Esophagus mucosa (tissue), 1 donor: ENCODE measurements at places on chromosomes 7 and 10. TPM values are rescaled to one million over a fixed set of nuclear protein-coding genes. Genes with fewer than 3 reads are reported as not detected.

DNA sequence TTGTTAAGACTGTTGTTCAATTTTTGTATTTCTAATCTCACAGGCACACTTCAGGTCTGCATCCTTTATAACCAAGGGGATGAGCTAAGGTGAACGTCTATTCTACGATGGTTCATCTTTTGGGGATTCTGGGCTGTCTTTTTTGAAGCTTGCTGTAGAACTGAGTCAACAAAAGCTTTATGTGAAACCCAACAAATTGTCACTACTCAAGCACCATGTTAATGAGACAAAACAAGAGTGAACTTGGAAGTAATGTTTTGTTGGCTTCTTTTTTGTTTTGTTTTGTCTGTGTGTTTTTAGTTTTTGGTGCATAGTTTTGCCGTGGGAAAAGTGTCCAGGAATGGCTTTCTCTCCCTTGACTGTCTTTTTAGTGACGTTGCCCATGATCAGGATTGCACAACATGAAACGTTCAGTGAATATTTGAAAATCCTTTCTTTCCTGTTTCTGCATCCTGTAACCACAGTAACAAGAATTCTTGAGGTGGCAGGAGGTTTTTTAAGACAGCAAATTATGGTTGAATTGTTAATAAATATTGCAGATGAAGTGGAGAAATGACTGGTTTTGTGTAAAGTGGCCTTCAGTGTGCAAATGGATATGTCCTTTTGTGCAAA is 65.6 kb downstream of the WIPF3 start:
- no peak for ATAC-seq

- no peak for ATAC-seq
Measured at GRCh38 chr7:98719396-98719795, 102.3 kb downstream of the NPTX2 start.

- ATAC-seq = no peak
Measured at GRCh38 chr7:74481458-74482196, 27.9 kb downstream of the GTF2IRD1 start.

TUBAL3 gene
- total RNA-seq = 0.12 TPM

GRCh38 chr10:44089671-44090070 is 295.2 kb downstream of the CXCL12 start:
- no peak for ATAC-seq

- no peak for ATAC-seq
Measured at GRCh38 chr10:43842072-43842471, 193.4 kb upstream of the ZNF32 start.

GRCh38 chr10:74875068-74875467 is 48.7 kb downstream of the KAT6B start:
- ATAC-seq = no peak

DNA sequence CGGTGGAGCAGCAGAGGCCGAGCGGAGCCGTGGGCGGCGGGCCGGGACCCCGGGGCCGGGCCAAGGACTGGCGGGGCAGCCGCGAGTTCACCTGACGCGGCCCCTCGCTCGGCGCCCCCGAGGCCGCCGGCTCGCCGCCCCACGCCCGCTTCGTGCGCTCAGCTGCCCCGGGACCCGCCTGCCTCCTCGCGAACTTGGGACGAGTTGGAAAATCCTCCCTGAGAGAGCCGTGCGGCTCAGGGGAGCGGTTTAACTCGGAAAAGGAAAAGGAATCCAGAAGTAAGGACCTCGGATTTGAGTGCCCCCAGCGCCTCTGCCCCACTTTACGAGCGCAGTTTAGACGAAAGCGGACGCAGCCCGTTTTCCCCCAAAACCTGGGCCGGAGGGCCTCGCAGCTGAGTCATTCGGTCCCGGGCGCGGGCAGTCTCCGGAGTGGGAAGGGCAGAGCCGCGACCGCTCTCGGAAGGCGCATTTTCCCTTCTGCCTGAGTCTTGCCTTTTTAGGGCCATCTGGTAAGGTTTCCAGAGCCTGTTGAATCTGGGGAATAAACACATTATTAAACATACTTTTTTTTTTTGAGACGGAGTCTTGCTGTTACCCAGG is 744 bp downstream of the CREM start:
- peak; percentile 10 for ATAC-seq

ACBD5 gene
- 15.2 TPM for total RNA-seq

ARL4A gene
- 34.8 TPM for total RNA-seq

DNA sequence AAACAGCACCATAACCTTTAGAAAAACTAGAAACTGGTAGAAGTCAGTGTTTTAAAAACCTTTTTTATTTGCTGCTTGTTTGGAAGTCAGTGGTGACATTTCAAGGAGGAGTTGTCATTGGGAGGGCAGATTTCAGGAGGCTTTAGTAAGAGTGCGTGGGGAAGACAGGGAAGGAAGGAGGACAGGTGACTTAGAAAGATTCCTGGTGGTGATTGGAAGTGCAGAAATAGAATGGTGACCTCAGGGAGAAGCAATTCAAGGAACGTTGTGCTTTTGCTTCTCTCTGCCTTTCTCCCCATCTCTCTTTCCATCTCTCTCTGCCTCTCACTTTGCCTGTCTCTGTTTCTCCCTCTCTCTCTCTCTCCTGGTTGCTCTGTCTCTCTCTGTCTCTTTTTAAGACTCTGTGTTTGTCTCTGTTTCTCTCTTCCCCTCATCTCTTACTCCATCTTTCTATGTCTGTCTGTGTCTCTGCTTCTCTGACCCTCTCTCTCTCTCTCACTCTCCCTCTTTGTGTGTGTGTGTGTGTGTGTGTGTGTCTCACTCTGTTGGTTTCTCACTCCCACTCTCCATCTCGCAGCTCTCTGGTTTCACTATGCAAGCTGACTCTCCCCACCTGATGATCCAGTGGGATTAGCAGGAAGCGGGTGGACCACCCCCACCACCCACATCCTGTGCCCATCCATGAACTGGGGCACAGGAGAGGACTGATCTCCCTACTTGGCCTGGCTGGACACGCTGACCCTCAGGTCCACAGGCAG is 10.9 kb upstream of the PFKP start:
- no peak for ATAC-seq

DNA sequence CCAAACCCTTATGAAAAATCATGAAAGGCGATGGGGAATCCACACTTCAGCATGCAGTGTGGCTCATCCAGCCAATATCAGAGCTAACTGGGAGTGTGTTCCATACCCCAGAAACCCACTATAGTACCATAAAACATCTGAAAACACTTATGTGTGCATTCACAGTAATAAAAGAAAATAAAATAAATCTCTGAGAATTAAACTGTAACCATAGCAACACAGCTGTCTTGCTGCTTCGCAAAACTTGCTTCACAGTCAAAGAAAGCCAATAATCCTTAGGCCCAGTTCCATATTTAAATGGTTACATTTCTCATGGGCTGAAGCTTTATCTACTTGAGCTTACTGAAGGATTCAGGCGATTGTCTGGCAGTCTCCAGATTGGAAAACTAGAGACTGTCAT is 19.9 kb upstream of the POLR1F start:
- no peak for ATAC-seq

- no peak for ATAC-seq
Measured at GRCh38 chr7:1749864-1750466, 79.9 kb downstream of the ELFN1 start.

STRIP2 gene
- 3.4 TPM for total RNA-seq

- ATAC-seq = no peak
Measured at GRCh38 chr10:43703286-43703685, 54.6 kb upstream of the ZNF32 start.

FAM180A gene
- total RNA-seq = 0.68 TPM

- no peak for ATAC-seq
Measured at GRCh38 chr10:15478950-15479349, 107.9 kb upstream of the FAM171A1 start.

- ATAC-seq = no peak
Measured at GRCh38 chr7:140261522-140261921, 84.7 kb upstream of the KDM7A start.

DNA sequence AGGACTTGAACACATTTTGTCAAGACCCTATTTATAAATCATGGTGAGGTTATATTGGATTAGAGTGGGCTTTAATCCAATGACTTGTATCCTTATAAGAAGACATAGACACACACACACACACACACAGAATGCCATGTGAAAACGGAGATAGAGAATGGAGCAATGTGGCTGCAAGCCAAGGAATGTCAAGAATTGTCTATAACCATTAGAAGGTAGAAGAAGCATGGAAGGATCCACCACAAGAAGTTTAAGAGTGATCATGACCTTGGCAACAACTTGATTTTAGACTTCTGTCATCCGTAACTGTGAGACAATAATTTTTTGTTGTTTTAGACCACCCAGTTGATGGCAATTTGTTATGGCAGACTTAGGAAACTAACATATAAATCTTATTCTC is 514.2 kb downstream of the TFEC start:
- no peak for ATAC-seq

DNA sequence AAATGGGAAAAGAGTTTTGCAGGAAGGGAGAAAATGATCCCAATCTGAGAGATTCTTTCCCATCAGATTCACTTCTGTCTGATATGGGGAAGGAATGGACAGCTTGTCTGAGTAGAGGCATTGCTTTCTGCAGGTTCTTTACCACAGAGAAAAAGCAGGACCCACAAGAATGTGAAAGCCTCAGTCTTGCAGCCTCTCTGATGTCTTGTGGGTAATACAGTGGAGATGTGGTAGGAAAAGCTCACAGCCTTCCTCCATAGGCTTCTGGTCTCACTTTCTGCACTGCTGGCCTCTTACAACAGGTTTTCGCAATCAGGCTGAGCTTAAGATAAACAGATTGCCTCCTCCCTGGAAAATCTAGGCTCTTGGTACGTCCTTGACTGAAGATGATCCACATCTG is 551 bp downstream of the IFIT1 start:
- peak; percentile 36 for ATAC-seq

NUTM2E gene
- not detected for total RNA-seq

- ATAC-seq = no peak
Measured at GRCh38 chr7:152508701-152509100, 72.9 kb upstream of the KMT2C start.

FEZF1 gene
- total RNA-seq = not detected

DNA sequence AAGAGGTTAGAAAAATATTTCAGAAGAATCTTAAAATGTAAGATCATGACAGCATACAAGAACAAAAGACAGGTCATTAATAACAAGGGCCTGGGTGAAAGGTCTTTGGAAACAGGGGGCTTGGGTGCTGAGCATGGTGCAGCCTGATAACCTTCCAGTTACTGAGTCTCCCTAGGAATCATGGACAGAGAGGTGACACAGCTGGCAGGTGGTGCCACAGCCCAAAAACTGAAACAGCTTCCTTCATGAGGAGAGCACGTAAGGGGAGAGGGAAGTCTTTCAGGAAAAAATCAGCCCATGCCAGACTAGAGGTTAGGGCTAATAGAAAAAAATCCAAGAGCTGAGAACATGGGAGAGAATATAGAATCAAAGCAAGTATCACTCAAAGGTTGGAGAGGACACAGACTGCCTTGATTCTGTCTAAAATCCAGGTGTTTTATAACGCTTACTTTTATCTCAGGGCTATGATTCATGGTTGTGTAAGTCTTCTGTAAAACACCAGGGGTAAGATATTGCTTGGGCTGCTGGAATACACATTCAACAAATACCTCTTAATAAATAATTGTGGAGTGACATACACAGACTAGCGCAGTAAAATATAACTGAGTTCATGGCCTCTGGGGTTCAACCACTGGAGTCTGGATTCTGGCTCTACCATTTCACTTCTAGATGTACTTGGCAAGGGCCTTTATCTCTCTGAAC is 88.1 kb downstream of the SEMA3C start:
- ATAC-seq = peak; percentile 31

DNA sequence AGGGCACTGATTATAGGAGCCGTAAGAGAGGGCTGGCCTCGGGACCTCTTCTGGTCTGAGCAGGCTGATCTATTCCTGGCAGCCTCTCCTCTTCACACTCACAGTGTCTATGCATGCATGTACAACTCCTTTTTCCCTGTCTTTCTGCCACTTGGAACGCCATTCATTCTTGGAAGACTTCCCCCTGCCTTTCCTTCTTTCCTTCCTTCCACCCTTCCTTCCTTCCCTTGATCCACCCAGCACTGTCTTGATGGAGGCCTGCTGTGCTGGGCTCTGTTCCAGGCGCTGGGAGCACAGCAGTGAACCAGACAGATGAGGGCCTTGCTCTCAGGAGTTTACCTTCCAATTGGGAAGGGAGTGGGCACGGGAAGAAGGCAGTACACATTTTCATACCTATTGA is 114.8 kb downstream of the SH3PXD2A start:
- ATAC-seq = no peak

DNA sequence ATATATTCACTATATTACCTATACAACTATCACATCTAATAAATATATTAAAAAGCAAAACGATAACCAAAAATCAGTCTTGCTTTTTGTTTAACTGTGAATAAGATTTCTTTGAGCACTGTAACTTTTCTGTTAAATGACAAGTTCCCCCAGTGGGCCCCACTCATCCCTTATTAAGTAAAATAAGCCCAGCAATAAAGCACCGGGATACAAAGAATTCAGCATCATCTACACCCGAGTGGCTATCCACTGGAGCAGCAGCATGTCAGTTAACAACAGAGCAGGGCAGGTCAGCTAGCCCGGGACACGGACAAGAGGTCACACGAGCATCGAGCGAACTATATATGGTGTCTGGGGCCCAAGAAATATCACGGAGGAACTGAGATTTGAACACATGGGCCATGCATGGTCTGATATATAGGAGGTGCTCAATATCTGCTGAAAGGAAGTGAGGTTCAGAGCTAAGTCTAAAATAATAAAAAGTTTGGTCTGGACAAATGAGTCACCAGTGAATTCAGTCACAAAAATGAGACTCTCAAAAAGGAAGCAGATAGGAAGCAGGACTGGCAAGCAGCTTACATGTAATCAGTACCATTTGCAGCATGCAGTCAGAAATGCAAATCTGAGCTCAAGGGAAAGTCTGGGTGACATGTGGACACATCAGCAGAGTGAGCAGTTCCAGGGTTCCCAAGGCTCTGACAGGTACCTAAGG is 4.1 kb downstream of the ERCC6 start:
- no peak for ATAC-seq

PARP12 gene
- 15.2 TPM for total RNA-seq

- peak; percentile 65 for ATAC-seq
Measured at GRCh38 chr7:22859641-22860290, 37.1 kb upstream of the TOMM7 start.

DNA sequence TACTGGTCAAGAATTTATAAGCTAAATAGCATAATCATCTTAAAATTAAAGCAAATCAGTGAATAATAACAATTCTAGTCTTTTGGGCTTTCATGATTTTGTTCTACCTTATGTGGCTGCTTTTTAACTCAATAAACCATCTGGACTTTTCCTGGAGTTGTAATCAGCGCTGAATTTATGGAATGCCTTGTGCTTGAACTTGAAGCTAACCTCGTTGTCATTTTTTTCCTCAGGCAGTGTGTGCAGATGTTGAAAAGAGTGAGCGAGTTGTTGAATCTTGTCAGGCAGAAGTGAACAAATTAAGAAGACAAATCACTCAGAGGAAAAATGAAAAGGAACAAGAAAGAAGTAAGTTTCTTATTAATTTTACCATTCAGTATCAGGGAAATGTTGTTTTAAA is 29.5 kb downstream of the ABRAXAS2 start:
- no peak for ATAC-seq
